ENCODE measurements at places on chromosomes 1 and 21.

DNA sequence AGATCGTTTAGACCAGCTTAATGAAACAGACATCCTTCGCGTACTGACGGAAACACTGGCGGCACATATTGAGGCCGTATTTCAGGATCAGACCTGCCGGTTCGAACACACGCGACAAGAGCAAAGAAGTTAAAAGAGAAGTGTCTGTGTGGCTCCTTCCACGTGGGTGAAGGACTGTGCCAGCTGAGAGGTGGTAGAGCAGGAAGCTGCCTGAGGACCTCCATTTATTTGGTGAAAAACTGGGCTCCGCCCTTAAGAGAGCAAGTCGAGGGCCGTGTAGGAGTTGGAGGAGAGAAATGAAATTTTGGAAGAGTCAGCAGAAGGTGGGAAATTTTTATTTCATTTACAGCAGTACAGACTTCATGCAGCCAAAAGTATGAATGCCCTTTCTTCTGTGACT lies 38.8 kb upstream of the ADORA3 start:
- no peak for DNase-seq

- DNase-seq: no peak
Measured at GRCh38 chr21:31850886-31851285, 21.9 kb upstream of the HUNK start.

- DNase-seq: no peak
Measured at GRCh38 chr21:37276377-37276776, 9.2 kb upstream of the VPS26C start.

GRCh38 chr1:91428182-91428798 lies 23.7 kb upstream of the HFM1 start:
- DNase-seq: no peak

GRCh38 chr1:221254813-221255212 lies 375.6 kb downstream of the HLX start:
- no peak for DNase-seq

DNA sequence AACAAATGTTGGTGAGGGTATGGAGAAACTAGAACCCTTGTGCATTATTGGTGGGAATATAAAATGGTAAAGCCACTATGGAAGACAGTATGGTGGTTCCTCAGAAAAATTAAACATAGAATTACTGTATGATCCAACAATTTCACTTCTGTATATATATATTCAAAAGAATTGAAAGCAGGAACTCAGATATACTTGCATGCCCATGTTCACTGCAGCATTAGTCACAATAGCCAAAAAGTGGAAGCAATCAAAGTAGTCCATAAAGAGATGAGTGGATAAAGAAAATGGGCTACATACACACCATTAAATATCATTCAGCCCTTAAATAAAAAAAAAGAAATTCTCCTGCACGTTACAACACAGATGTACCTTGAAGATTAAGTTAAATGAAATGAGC lies 34.1 kb downstream of the ABL2 start:
- DNase-seq: no peak

- DNase-seq: no peak
Measured at GRCh38 chr1:151526735-151527525, 13.2 kb upstream of the TUFT1 start.

DNA sequence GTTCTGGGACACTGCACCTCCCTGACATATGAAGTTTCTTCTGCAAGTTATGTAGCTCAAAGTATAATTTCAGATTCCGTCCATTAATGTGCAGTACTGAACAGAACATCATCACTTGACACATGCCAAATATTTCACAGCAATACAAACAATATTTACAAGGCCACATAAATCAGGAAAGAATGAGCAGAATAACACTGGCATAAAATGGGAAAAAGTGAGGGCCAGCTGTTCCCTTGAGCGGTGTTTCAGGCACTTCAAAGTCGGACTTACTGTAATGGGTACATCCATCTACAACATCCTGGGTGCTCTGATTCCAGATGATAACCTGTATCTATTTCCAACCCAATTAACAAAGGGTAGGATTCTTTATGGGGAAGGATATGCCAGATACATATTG lies 217.4 kb downstream of the APP start:
- no peak for DNase-seq

GRCh38 chr1:219276049-219276738 lies 102.5 kb downstream of the LYPLAL1 start:
- DNase-seq: no peak

GRCh38 chr21:18518054-18518481 lies 114.5 kb upstream of the TMPRSS15 start:
- DNase-seq: no peak

DNA sequence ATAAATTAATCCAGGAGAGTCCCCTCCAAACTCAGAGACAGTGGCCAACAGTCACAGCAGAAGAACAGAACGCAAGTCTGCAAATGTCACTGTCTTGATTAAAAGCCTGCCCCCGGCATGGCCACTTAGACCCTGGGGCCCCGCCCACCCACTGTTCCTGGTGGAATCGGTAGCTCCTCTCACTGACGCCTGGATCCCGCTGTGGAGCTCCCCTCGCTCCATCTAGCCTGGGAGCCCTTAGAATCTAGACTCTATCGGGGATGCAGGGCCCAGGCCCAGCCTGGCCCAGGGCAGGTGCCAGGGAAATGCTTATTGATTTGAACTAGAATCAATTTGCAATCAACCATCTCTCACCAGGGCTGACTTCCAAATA lies 21.4 kb upstream of the PLEKHG5 start:
- no peak for DNase-seq

GRCh38 chr1:2861988-2862813 lies 60.7 kb upstream of the TTC34 start:
- no peak for DNase-seq

GRCh38 chr1:226687426-226687825 lies 51.7 kb downstream of the ITPKB start:
- DNase-seq: no peak

DNA sequence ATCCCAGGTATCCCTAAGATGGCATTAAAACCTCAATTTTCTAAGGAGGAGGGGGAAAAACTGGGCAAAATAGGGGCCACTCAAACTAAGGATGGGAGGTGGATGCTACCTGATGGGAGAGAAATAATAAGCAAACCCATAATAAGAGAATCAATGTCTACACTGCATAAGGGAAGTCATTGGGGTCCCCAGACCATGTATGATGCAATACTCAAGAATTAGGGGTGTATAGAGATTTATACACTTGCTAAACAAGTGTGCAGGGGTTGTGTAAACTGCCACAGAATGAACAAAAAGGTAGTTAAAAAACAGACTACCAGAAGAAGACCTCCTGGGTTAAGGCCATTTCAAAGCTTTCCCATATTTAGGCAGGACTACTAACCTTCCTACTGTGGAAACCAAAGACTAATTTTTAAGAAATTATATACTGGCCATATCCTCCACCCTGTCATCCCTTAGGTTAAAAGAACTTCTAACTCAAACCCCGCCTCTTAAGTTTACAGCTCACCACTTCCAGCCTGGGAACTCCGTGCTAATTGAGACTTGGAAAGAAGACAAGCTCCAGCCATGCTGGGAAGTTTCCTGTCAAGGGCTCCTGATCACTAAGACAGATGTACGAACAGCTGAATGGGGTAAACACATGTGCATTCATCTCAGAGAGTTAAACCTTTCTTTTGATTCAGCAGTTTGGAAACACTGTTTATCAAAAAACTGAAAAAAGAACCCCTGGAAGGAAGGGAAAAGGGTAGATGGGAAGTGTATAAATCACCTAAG lies 64.4 kb upstream of the TLR5 start:
- DNase-seq: no peak
